Neural progenitor cell (in vitro differentiated cells): ENCODE measurements at places on chromosomes 1 and 21.
A peak's percentile ranks its signal among the peaks of the same experiment; 100 is the strongest.

- H3K27me3 ChIP-seq = no peaks in the 10 kb centered on the region
- DNase-seq = no peak
- no peak overlapping the region for H3K4me3 ChIP-seq
- no peak overlapping the region for H3K27ac ChIP-seq
These were observed 157.4 kb downstream of the SIPA1L2 start for GRCh38 chr1:232472485-232473041.

- no peak for DNase-seq
- H3K4me1 ChIP-seq = no peaks in the 10 kb centered on the region
- H3K27me3 ChIP-seq = no peaks in the 10 kb centered on the region
- no peak overlapping the region for H3K27ac ChIP-seq
These were observed 52.8 kb upstream of the TMPRSS2 start for GRCh38 chr21:41560661-41561158.

DNA sequence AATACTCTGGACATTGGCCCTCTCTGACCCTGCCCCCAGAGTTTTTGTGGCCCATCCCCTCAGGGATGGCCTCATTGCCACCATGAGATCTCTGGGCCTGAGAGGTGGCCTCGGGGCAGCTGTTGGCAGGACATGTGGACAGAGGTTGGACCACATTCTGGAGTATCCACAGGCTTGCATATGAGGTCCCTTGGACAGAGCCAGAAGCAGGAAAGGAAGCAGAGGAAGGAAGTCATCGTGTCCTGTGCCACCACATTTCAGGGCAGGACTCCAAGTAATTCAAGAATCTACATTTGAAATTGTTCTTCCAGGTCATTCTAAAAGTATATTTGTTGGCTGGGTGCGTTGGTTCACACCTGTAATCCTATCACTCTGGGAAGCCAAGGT is 95.9 kb upstream of the PPP2R5A start:
- no peaks in the 10 kb centered on the region for H3K4me1 ChIP-seq
- no peak overlapping the region for H3K4me3 ChIP-seq
- no peak overlapping the region for H3K27ac ChIP-seq
- no peaks in the 10 kb centered on the region for H3K27me3 ChIP-seq

DNA sequence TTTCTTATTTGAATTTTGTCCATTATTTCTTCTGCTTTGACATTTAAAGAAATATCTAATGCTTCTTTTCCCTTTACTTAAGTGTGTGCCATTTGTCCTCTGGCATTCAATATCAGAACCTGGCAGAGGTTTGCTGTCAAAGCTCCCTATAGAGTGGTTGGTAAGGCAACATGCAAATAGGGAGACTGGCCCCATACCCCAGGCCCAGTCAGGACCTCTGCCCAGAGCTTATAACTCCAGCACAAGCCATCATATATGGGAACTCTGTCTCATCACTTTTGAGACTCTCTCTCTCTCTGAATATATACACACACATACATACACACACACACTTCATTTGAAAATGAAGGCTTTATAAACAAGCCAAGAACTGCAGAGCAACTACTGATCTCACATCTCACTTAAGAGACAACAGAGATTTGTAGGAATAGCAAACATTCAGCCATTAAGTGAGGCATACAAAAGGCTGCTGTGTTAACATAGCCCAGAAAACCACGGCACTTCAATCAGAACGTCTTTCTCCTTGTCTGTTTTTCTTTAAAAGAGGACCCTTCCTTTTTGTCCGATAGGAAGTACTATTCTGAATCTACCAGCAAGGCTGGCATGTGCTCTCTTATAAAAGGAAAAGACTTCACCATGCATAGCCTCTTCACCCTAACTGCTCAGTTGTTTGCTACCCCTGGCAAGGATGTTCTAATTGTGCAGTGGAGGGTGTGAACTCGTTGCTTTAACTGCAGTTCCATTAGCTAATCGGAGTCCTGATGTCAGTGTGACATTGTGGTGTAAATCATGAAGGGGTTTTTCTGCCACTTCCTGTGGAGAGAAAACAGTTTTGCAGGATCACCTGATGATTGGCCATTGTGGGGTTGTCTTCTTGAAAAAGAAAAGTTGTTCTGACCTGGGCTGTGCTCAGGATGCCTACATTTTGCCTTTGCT is 101.7 kb downstream of the NR5A2 start:
- H3K27me3 ChIP-seq = no peaks in the 10 kb centered on the region
- peaks cover 6% of the 10 kb centered on the region for H3K4me1 ChIP-seq
- DNase-seq = no peak
- no peak overlapping the region for H3K4me3 ChIP-seq
- H3K36me3 ChIP-seq = no peaks in the 10 kb centered on the region
- no peak overlapping the region for H3K27ac ChIP-seq

GRCh38 chr1:225653463-225654276 is 747 bp upstream of the ENAH start:
- H3K4me1 ChIP-seq = peaks cover 25% of the 10 kb centered on the region
- H3K27ac ChIP-seq = peak overlapping the region; percentile 90
- no peaks in the 10 kb centered on the region for H3K36me3 ChIP-seq
- H3K27me3 ChIP-seq = peaks cover 10% of the 10 kb centered on the region

- no peak overlapping the region for H3K27ac ChIP-seq
- no peak overlapping the region for H3K4me3 ChIP-seq
- H3K27me3 ChIP-seq = no peaks in the 10 kb centered on the region
- H3K4me1 ChIP-seq = no peaks in the 10 kb centered on the region
- no peaks in the 10 kb centered on the region for H3K36me3 ChIP-seq
These were observed 78.2 kb upstream of the CAPZB start for GRCh38 chr1:19563324-19564097.

- H3K27me3 ChIP-seq = no peaks in the 10 kb centered on the region
- peak; percentile 70 for DNase-seq
- no peaks in the 10 kb centered on the region for H3K36me3 ChIP-seq
- no peak overlapping the region for H3K4me3 ChIP-seq
These were observed 113.0 kb downstream of the DMRTB1 start for GRCh38 chr1:53572065-53572814.

- H3K27me3 ChIP-seq = no peaks in the 10 kb centered on the region
- H3K4me3 ChIP-seq = no peak overlapping the region
- no peaks in the 10 kb centered on the region for H3K36me3 ChIP-seq
- DNase-seq = no peak
These were observed 130.2 kb downstream of the DUSP10 start for GRCh38 chr1:221611656-221612046.

DNA sequence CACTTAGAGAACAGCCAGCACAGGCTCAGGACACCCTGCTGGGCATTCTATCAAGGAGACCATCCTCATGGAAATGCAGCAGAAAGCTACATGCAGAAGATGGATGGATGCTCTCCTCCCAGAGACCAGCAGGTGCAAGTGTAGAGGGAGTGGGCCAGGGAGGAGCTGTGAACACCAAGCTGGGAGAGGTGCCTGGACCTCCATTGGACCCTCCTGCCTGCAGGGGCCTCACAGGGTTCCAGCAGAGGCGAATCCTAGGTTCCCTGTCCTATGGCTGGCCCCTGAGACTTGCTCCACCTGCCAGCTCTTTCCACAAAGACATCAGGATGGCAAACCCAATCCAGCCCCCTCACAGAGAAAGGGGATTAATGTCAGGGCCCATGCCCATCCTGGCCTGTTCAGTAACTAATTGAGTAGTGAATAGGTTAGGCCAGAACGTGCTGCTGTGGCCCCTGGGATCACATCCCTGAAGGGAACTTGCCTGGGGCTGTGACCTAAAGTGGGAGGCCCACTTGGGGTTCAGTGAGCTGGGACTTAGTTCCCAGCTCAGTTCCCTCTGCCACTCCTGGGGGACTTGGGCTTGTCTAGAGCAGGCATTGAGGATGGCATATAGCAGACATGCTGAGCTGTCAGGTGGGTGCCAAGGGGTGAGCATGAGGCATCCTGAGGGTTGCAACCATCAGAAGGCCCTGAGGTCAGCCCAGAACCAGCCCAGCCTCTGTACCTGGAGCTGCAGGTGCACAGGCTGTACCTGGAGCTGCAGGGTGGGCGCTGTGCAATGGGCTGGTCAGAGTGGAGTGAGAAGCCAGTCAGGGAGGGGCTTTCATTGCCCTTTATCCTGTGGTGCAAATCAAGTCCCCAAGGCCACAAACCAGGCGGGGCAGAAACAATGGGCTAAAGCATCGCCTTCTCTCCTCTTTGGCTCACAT is 22.9 kb upstream of the ZNF678 start:
- H3K27me3 ChIP-seq = peaks cover 20% of the 10 kb centered on the region
- no peaks in the 10 kb centered on the region for H3K4me1 ChIP-seq
- H3K4me3 ChIP-seq = no peak overlapping the region
- no peak for DNase-seq

GRCh38 chr21:29157080-29157479 is 26.6 kb downstream of the MAP3K7CL start:
- no peak overlapping the region for H3K4me3 ChIP-seq
- H3K36me3 ChIP-seq = no peaks in the 10 kb centered on the region
- H3K27ac ChIP-seq = no peak overlapping the region
- H3K27me3 ChIP-seq = peaks cover 18% of the 10 kb centered on the region

DNA sequence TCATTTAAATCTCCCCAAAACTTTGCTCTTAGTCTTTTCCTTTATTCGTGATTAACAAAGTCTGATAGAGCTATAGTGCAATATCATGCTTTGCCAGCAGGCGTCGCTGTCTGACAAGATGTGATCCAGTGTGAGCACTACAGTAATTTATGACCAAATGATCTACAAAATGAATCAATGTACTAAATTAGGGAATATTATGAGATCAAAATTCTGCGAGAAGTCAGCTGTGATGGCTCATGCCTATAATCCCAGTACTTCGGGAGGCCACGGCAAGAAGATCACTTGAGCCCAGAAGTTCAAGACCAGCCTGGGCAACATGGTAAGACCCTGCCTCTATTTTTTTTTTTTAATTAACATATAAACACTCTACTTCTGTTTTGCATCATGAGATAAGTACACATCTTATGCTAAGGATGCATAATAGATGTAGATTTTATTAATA is 3.6 kb upstream of the SPSB1 start:
- H3K27ac ChIP-seq = no peak overlapping the region
- peaks cover 23% of the 10 kb centered on the region for H3K27me3 ChIP-seq
- no peaks in the 10 kb centered on the region for H3K36me3 ChIP-seq
- no peak overlapping the region for H3K4me3 ChIP-seq
- H3K4me1 ChIP-seq = peaks cover 4% of the 10 kb centered on the region
- DNase-seq = peak; percentile 77

- peak; percentile 62 for DNase-seq
- H3K4me1 ChIP-seq = no peaks in the 10 kb centered on the region
- no peak overlapping the region for H3K27ac ChIP-seq
These were observed 55.0 kb upstream of the PAXBP1 start for GRCh38 chr21:32826329-32827167.

- H3K4me1 ChIP-seq = peaks cover 4% of the 10 kb centered on the region
- no peak overlapping the region for H3K27ac ChIP-seq
- DNase-seq = no peak
- H3K36me3 ChIP-seq = no peaks in the 10 kb centered on the region
- H3K27me3 ChIP-seq = no peaks in the 10 kb centered on the region
These were observed 137.3 kb downstream of the ZSCAN20 start for GRCh38 chr1:33609739-33610138.

DNA sequence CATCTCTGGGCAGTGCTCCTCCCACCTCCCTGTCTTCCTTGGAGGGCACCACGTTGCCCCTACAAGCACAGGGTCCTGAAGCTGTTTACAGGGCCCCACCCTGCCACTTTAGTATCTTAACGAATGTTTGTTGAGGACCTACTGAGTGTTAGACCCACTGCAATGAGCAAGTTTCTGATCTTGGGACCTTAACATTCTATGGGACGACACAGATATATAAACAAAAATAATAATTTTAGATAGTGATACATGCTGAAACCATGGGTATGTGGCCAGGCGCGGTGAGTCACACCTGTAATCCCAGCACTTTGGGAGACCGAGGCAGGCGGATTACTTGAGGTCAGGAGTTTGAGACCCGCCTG is 10.1 kb downstream of the ENTREP3 start:
- no peaks in the 10 kb centered on the region for H3K36me3 ChIP-seq
- H3K27me3 ChIP-seq = no peaks in the 10 kb centered on the region
- DNase-seq = no peak

GRCh38 chr1:185500001-185500626 is 183.1 kb upstream of the IVNS1ABP start:
- H3K4me3 ChIP-seq = no peak overlapping the region
- no peaks in the 10 kb centered on the region for H3K36me3 ChIP-seq
- no peaks in the 10 kb centered on the region for H3K27me3 ChIP-seq
- DNase-seq = no peak

DNA sequence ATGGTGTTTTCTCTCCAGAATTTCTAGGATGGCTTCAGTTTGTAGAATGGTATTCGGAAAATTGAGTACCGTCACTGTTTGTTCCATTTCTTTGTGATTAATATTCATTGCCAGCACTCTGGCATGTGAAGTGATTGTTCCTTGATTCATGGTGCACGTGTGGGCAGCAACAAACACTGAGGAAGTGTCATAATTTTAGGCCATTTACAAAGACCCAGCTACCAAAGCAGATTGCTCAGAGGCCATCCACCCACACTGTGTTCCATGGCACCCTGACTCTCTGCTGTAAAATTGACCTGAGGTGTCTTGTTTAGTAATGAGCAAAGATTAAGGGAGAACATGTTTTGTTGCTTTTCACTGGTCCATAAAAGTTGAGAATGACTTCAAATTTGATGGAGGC is 250.9 kb upstream of the FMN2 start:
- DNase-seq = no peak
- H3K36me3 ChIP-seq = no peaks in the 10 kb centered on the region
- no peak overlapping the region for H3K4me3 ChIP-seq
- no peak overlapping the region for H3K27ac ChIP-seq

- H3K36me3 ChIP-seq = no peaks in the 10 kb centered on the region
- no peak overlapping the region for H3K27ac ChIP-seq
- peaks cover 18% of the 10 kb centered on the region for H3K4me1 ChIP-seq
These were observed 90.7 kb downstream of the CDC7 start for GRCh38 chr1:91591175-91591974.

- DNase-seq = no peak
- H3K4me3 ChIP-seq = no peak overlapping the region
- H3K36me3 ChIP-seq = no peaks in the 10 kb centered on the region
- no peaks in the 10 kb centered on the region for H3K27me3 ChIP-seq
- no peak overlapping the region for H3K27ac ChIP-seq
These were observed 175.7 kb downstream of the ZZZ3 start for GRCh38 chr1:77506771-77507170.

DNA sequence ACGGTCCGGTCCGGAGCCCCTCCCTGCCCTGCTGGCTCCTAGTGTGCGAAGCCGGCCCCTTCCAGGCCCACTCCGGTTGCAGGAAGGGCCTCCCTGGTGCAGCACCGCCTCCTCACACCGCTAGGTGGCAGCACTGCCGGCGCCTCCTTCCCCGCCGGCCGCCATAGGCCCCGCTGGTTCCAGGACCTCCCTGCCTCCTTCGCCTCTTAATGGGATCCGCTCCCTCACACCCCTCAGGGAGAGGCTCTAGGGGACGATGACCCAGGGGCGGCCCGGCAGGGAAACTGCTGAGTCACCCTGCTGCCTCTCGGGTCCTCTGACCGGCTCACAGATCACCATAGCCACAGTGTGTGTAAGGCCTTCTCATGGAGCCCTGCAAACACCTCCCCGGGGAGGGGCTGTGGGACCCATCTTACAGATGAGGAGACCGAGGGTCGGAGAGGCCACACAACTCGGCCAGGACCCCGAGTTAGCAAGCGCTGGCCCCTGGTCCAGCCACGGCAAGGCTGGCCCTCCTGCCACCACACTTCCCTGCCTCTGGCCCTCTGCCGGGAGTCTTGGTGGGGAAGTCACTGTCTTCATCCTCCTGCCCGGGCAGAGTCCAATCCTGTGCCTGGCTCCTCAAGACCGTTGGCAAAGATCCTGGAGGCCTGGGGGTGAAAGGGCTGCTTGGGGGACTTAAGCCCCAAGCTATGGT is 1.6 kb upstream of the AJAP1 start:
- peaks cover 14% of the 10 kb centered on the region for H3K4me1 ChIP-seq
- no peak overlapping the region for H3K27ac ChIP-seq
- peak; percentile 80 for DNase-seq
- peaks cover 98% of the 10 kb centered on the region for H3K27me3 ChIP-seq
- no peak overlapping the region for H3K4me3 ChIP-seq
- no peaks in the 10 kb centered on the region for H3K36me3 ChIP-seq
